ENCODE measurements at places on chromosomes 1 and 21. TPM values are rescaled to one million over a fixed set of nuclear protein-coding genes. Genes with fewer than 3 reads are reported as not detected.

The C1orf185 gene
- not detected for total RNA-seq

The BLACAT1 gene
- not detected for total RNA-seq

The TEX35 gene
- total RNA-seq, result under 0.01 TPM

The RXFP4 gene
- total RNA-seq, result not detected

The TDRD5 gene
- not detected for total RNA-seq

The BCAR3 gene
- 68.8 TPM for total RNA-seq

The MCOLN3 gene
- 0.97 TPM for total RNA-seq

The SHISAL2A gene
- total RNA-seq, result 0.16 TPM

The NUDT4B gene
- total RNA-seq, result 51.4 TPM

The BACE2 gene
- 36.3 TPM for total RNA-seq

The WDR3 gene
- 22.6 TPM for total RNA-seq

The NCF2 gene
- not detected for total RNA-seq

The PYHIN1 gene
- not detected for total RNA-seq

The FCRL6 gene
- not detected for total RNA-seq

The LUZP1 gene
- 50.3 TPM for total RNA-seq

The UQCRHL gene
- total RNA-seq, result 0.81 TPM

The HHIPL2 gene
- total RNA-seq, result 3.9 TPM

The LEMD1 gene
- total RNA-seq, result not detected

The INKA2 gene
- 1.6 TPM for total RNA-seq

The NTNG1 gene
- 13.7 TPM for total RNA-seq

The OR6P1 gene
- total RNA-seq, result not detected

The TNFRSF4 gene
- 0.24 TPM for total RNA-seq

The SELP gene
- not detected for total RNA-seq

The ADORA3 gene
- total RNA-seq, result not detected

The CDCA8 gene
- 1.8 TPM for total RNA-seq

The TTC22 gene
- not detected for total RNA-seq

The DNAJC6 gene
- 37.3 TPM for total RNA-seq

The OPRD1 gene
- not detected for total RNA-seq

The SERPINC1 gene
- total RNA-seq, result not detected

The ERG gene
- not detected for total RNA-seq

The MPZ gene
- 0.32 TPM for total RNA-seq

The EPHB2 gene
- 0.61 TPM for total RNA-seq

The TCHHL1 gene
- not detected for total RNA-seq

The UAP1 gene
- total RNA-seq, result 97.9 TPM

The IER5 gene
- 33.3 TPM for total RNA-seq

The HSD3B1 gene
- total RNA-seq, result not detected

The DNM3 gene
- total RNA-seq, result 11.0 TPM

The AMPD1 gene
- total RNA-seq, result not detected

All from hair follicle dermal papilla cell (primary cell).